Right renal pelvis (tissue), 4 donors: ENCODE measurements at places on chromosomes 11 and 22. TPM values are rescaled to one million over a fixed set of nuclear protein-coding genes. Genes with fewer than 3 reads are reported as not detected.

C11orf86 gene
- not detected for polyA plus RNA-seq

OR51B2 gene
- polyA plus RNA-seq: not detected

POU2AF2 gene
- not detected for polyA plus RNA-seq

IGF2 gene
- polyA plus RNA-seq: 809 TPM

HEPN1 gene
- 1.3 TPM for polyA plus RNA-seq

- no peak for DNase-seq
These were observed 306.3 kb downstream of the CNTN5 start for GRCh38 chr11:99327066-99327465.

DNA sequence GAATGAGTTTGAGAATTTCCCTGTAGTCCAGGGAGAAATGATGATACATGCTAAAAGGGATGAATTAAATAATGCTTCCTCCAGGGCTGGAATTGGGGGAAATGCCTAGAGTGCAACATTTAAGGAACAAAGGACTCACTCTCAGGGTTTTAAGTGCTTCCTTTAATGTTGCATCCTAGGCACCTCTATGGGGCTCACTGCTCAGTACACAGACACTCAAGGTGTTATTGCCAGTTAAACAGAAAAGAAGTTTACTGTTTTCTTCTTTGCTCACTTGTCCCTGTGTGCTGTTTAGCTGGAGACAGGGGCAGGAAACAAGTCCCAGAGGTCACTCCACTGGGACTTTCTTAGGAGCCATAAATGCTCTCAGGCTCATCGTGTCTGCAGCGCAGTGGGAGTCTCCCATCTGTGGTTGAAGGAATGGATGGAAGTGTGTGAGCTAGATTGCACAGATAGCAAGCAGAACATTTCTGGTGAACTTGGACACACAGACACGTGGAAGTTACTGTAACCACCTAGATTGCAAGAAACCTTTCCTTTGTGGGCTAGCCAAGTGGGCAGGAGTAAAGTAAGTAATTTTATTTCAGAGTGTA is 8.4 kb upstream of the OR52H1 start:
- no peak for DNase-seq

- peak; percentile 5 for DNase-seq
These were observed 1.5 kb downstream of the MAP6 start for GRCh38 chr11:75667255-75667830.

- no peak for DNase-seq
These were observed 33.9 kb upstream of the ST14 start for GRCh38 chr11:130125638-130126037.

DNA sequence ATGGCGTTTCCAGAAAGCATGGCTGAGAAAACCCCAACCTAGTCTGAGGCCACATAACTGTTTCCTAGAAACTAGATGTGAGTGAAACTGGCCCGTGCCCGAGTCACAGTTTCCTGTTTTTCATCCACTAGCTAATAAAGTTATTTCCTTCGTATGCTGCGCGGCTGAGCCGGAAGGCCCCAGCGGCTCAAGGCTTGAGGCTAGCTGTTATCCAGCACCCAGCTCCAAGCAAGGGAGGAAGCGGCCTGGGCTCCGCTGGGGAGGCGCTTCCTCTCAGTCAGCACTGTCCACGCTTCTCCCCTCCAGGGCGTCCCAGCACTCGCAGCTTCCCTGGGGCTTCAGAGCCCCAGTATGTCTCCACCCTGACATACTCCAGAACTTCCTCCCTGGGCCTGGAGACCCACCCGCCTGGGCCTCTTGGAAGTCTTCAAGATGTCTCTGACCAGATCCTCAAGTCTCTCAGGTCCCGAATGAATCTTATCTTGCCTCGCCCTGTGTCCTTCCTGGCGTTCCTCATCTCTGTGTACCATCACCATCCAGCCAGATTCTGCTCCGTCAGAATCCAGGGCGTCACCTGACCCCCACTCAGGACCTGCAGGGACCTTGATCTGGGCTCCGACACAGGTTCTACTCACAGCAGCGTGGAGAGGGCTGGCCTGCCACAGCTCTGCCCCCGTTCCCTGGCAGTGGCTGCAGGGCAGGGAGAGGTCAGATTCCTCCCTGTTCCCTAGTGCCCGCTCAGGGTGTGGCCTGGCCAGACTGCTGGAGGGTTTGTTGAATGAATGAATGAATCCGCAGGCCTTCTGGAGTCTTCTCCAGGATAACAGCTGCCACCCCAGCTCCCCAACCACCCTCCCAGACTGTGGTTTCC is 81.9 kb downstream of the LRRC32 start:
- no peak for DNase-seq

DNA sequence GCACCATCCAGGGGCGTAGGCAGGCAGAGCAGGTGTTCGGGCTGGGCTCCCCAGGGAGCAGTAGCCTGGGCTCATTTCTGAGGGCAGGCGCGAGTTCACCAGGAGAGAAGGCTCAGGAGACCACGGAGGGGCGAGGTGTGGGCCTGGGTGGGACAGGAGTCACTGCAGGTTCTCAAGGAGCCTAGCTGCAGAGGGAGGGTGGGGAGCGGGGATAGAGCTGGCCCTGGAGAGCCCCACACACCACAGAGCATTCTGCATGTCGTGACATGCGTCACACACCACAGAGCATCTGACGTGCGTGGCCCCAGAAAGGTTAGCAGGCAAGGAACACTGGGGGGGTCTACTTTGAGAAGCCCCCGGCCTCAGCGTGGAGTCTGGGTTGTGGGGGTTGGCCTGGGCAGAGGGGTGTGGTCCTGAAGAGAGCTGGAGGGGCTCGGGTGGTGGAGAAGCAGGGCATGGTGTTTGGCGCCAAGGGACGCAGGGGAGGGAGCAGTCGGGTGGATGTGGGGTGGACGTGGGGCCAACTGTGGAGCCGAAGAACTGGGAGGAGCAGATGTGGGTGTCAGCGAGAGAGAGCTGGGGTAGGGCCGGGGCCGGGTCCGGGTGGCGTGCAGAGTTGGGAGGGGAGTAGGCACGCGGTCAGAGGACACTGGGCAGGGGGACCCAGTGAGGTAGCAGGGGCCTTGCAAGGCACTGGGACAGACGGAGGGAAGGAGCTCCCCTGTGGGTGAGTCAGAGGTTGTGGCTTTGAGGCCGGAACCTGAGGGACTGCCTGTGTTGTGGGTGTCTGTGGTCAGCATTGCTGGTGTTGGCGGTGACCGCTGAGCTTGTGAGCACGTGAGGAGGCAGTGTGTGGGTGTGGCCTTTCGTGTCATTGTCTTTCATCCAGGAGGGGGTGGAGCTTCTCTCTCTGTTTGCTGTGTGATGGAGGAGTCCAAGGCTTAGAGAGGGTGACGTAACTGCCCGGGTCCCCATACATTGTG is 25.5 kb downstream of the CTTN start:
- DNase-seq: no peak

DNA sequence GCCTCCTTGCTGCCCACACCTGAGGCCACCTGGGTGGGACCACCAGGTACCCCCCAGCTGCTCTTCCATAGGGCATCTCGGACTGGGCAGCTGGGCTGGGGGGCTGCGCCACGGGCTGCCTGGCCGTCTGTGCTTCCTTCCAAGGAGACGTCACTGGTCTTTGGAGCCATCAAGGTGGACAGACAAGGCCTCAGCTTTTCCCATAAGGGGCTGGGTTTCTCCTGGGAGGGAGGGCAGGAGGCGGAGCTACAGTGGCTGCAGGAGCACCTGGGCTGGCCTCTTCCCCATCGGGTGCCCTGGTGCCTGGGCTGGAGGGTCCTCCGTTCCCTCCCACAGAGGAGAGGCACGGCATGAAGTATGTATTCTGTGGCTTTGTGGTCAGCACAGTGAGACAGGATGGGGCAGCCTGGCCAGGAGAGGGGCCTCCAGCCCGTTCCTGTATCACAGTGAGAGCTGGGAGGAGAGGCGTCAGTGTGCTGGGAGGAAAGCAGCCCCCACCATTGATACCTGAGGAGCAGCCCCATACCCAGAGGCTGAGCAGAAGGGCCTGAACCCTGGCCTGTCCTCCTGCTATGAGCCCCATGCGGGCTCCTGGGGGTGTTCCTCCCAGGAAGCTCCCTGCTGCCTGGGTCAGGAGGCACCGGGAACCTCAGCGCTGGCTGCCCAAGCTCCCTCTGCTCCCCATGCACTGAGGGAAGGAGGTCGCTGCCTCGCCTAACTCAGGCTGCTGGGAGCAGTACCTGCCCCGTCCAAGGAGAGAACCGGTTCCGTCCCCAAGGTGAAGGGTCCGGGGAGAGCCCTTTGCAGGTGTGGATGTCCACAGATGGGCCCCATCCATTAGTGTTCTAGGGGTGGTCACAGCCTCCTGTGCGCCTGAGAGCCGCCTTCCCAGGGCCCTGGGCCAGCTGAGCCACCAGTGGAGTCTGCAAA is 1075.0 kb downstream of the BRD1 start:
- DNase-seq: no peak

- DNase-seq: no peak
These were observed 40.9 kb downstream of the TCF20 start for GRCh38 chr22:42229455-42230149.

- DNase-seq: no peak
These were observed 202.1 kb downstream of the DBX1 start for GRCh38 chr11:19958204-19958603.

DNA sequence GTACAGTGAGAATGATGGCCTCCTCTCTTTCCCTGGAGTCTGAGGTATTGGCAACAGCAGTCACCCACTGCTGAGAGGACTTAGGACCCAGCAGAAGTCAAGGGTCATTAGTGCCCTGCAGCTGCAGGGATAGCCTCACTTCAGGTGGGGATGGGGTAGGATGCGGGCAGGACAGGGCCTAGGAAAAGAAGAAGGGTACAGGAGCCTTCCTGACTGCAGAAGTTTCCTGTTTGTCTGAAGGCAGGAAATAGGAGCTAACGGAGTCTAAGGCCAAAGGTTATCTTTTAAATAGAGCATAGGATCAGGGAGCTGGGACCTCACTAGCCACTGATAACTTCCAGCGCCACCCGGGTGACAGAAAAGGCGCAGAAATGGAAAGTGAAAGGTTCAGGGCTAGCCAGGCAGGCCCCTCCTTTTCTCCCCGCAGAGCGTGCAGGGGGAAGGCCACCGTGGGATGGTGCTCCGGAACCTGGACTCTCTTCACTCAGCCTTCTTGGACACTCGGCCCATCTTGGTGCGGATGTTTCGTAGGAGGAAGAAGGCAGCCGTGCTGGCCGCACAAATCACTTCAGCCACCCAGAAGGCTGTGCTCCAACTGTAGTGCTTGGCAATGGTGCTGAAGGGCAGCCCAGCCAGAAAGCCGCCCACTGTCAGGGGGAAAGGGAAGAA is 6.0 kb downstream of the TRAPPC4 start:
- DNase-seq: no peak

- no peak for DNase-seq
These were observed 14.2 kb upstream of the CDC42BPG start for GRCh38 chr11:64858467-64859263.

DNA sequence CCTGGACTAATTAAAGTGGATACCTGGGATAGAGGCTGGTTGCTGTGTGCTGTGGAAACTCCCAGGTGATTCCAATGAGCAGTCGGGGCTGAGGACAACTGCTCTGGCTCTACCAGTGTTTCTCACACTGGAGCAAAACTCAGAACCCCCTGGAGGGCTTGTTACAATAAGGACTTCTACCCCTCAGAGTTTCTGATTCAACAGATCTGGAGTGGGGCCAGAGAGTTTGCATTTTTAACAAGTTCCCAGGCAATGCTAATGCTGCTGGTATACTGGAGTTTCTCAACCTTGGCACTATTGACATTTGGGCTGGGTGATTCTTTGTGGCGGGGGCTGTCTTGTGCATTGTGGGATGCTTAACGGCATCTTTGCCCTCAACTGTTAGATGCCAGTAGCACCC is 353.7 kb downstream of the MIAT start:
- no peak for DNase-seq

DNA sequence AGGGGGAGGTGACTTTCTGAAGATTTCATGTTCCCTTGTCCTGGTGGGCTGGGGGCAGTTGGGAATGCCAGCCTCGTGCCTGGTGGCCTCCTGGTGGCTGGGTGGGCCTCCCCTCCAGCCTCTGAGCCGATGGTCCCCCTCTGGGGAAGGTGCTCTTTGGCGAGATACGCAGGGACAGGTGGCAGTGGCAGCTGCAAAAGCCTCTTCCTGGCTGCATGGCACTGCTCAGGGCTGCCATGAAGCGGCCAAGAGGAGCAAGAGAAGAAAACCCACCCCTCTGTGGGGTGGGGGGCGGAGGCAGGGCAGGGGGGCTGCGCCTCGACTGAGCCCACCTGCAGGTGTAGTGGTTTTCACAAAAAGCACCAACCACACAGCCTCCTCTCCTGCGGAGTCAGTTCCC is 61.8 kb upstream of the PHF21B start:
- no peak for DNase-seq

DNA sequence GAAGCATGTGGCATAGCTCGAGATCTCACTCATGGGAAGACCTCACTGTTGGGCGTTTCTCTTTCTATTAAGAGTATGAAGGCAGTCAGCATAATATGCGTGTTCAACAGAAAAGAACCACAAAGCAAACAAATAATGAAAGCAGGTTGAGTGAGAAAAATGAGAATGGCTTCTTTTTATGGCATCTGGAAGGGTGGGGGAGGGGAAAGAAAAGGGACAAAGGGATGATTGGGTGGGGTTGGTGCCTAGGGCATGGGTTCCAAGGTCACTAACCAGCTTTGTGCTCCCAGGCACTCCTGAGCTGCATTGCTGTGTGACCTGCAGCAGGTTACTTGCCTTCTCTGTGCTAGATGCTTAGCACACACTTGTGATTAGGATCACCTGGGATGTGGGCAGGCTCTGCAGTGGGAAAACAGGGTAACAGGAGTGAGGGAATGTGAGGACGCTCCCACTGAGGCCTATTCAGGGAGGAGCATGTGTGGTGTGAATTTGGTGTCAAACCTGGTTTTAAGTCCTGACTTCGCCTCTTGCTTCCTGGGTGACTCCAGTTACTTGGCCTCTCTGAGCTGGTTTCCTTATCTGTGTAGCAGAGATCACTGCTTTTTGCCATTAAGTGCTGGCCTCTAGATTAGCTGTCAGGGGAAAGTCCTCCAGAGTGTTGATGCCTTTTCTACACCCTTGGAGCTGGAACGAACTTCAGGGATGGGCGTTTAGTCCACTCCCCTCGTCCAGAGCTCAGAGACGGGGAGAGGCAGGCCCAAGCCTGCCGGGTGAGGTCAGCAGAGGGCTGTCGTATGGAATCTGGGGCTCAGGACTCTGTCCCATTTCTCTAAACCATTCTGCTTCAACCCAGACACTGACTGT is 74.8 kb downstream of the KIAA1671 start:
- DNase-seq: no peak

DNA sequence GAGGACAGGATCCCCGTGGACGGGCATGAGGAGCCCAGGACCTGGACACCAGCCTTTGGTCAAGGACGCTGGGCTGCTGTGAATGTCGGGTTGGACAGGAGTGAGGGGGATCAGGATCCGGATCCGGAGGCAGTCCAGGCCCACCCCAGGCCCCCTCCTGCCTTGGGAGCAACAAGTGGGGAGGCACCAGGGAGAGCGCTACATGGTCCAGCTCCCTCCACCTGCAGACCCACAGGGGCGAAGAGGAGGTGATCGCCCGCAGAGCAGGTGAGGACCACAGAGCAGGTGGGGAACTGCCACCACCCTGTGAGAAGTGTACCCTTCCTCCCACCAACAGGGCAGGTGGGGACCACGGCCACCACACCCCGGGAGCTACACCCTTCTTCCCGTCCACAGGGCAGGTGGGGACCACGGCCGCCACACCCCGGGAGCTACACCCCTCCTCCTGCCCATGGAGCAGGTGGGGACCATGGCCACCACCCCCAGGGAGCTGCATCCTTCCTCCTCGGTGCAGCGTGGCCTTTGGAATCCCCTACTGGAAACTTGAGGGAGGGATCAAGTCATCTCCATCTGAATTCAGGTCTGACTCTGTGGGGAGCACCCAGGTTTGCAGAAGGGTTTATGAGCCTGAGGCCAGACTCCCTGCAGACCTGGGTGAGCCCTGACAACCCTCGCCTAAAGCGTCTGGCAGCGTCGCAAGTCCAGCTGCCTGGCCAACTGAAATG is 141.0 kb downstream of the BRD1 start:
- DNase-seq: no peak
